Stimulated activated CD4-positive, alpha-beta T cell treated with anti-CD3 and anti-CD28 coated beads, Interleukin-12 subunit alpha, Interleukin-12 subunit beta, amount 100 ng/mL, for 24 hours (primary cell): ENCODE measurements at places on chromosomes 11 and 22.

DNA sequence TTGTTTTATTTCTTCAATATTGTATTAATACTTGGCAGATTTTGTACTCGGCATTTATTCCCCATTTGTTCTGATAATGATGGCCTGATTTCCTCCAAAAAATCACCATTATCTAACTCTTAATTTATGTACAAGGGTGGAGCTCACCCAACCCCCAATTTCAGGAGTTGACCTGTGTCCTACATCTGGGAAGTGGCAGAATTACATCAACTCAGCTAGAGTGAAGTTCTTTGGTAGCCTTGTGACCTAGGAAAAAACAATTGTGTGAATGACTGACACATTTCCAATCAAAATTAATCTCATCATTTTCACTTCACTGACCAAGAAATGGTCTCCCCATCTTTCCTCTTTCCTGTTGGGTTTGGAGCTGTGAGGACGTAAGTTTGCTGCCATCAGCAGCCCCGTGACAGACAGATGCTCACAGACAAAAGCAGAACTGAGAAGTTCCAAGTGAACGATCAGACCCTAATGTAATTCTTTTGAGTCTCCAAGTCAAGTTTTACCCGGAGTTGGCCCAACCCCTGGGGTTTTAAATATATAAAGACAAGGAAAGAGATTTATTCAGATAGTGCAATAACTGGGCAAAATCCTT is 16.6 kb upstream of the MS4A6E start:
- DNase-seq = no peak

DNA sequence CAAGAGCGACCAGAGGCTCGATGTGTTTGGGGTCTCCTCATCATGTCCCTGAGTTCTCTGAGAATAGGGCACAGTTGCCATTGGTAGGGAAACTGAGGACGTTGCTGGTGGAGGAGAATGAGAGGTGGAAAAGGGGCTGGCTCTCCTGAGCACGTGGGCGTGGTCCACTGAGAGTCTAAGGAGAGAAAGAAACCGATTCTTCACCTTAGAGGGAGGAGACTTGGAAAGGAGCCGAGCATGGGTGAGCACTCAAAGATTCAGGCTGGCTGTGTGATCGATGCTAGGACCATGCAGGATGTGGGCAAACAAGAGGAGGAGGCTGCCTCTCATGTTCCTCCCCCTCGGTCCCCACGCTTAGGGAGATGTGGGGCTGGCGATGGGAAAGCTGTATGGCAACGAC is 19.8 kb upstream of the TLCD5 start:
- no peak for DNase-seq

- DNase-seq = no peak
These were observed 2.7 kb downstream of the SIK3 start for GRCh38 chr11:117095284-117096161.

DNA sequence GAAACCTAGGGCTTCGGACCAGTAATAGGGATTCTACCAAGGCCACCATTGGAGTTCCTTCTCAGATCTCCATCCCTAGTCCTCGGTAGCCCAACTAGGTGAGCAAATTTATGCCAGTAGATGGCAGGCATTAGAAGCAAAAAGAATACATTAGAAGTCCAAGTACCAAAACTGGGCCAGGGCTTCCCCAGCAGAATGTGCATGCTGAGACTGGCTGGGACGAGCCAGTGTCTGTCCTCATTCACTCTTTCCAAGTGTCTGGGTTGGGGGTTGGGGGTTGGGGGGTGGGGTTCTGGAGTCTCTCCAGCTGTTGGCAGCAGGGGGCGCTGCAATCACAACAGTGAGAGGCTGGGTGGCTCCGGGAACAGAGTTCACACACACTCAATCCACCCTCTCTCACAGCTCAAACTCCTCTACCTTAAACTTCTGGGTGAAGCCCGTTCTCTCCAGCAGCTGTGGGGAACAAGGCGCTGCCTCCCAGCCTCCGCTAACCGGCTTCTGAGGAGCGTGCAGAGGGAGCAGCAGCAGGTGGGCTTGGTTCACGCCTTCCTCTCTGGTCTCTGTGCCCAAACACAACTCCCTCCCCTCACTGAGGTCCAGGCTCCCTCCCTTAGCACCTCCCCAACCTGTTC is 57.5 kb downstream of the BTG4 start:
- peak; percentile 22 for DNase-seq

DNA sequence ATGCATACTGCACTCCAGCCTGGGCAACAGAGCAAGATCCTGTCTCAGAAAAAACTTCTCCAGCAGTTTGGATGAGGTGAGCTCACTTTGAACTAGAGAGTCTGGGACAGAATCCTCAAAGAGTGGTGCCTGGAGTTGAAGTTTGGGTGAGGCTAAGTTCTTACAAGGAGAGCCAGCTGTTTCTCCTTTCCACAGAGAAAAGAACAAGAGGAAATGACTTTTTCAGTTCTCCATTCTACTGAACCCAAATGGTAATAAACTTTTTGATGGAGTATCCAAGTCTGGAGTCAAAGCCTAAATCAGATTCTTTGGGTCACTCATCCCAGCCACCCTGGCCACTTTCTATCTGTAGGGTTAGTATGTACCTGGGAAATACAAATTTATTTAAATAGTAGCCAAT is 102.7 kb downstream of the TRAF6 start:
- DNase-seq = no peak

DNA sequence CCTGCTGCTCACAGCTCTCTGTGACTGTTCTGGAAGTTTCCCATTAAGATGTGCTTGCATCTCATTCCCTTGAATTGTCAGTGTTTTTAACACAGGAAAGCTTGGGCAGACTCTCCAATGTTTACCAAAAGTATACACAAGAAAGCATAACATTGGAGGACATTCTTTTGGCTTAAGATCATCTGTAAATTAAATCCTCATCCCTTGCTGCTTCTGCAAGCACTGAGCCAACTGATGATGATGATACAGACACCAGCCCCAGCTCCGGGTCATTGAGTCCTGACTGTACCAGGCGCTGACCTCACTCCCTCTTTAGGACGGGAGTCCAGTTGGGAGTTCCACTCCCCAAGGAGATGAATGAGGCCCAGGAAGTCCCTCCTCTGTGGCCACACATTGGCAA is 23.8 kb downstream of the CD82 start:
- no peak for DNase-seq

DNA sequence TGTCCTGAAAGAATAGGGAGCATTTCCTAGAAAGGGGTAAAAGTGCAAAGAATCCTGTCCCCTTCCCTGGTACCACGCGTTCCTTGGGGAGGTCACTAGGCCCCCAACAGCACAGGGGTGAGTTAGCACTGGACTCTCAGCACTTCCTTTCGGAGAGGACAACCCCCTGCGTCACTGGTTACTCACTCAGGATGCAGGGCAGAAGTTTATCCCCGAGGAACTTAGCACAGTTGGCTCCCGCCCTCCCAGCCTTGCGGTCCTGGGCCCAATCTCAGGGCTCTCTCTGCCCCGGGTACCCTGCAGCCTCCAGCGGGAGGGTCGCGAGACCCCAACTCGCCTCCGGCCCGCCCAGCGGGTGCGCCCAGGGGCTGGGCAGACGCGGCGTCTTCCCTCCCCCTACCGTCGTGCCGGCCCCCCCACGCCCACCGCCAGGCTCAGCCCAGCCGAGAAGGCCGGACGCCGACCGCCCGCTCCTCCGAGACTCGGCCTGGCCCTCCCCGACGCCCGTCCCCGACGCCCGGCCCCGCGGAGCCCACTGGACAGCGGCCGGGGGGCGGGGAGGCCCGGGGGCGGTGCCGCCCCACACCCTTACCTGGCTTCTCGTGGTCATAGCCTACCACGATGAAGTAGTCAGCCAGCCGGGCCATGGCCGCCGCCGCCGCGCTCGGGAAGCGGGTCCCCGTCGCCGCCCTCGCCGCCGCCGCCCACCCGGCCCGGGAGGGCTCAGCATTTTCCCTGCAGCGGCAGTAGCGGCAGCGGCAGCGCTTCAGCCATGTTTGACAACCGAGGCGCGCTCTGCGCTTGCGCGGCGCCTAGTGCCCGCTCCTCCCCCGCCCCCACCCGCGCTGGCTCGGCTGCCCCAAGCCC is at the start of gene SBF2:
Gene SBF2, minus strand, starts transcription at position 797 of the 867 bp plus-strand sequence. Its CDS starts 150 bp downstream, at position 647.
- peak; percentile 49 for DNase-seq

DNA sequence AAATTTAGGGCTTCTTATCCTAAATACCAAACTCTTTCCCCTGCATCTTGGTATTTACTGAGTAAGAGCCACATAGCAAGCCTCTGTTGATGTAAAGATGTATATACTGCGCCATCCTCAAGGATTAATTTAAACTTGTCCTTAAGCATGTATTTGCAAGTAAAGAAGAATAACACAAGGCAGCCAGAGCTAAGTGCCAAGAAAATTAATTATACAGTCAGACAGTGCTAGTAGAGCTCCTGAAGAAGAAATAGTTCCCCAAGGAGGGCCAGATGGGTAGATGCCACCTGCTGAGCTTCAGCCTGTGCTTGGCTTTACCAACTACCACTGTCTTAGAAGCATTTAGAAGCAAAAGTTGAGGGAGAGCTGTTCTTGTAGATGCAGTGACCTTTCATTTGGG is 470.0 kb downstream of the BUD13 start:
- DNase-seq = no peak

DNA sequence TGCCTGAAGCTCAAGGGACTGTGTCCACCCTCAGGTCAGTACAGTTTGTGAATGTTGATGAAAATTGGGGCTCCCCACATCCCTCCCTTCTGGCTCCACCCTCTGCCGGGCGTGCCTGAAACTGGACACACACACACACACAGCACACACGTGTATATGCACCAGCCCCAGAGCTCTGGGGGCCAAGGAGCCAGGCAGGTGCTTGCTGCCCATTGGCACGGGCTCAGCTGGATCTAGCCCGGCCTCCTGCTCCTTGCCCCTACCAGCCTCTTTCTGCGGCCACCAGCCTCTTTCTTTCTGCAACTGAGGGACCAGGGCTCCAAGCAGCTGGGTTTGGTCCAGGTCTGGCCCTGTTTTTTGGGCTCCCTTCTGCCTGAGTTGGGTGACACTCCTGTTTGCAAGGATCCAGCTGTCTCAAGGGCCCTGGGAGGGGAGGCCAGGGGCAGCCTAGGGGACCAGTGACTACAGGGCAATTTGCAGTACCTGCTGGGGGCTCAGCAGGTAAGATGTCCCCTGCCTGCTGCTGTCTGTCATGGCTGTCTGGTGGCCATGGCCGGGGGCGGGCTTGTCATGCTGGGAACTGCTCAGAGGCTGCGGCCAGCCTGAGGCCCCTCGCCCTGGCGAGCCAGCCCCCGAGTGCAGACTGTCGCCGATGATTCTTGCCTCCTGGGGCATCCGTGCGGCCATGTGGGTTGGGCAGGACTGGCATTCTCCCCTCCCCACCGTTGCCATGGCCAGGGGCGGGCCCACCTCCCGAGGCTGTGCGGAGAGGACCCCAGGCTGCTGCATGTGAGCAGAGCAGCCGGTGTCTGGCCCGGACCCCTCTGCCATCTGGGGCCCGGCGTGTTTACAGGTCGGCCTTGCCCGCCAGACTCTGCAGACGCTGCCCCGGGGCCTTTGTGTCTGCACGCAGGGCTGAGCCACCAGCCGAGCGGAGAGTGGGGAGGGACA is 51.5 kb upstream of the PPARA start:
- DNase-seq = no peak

DNA sequence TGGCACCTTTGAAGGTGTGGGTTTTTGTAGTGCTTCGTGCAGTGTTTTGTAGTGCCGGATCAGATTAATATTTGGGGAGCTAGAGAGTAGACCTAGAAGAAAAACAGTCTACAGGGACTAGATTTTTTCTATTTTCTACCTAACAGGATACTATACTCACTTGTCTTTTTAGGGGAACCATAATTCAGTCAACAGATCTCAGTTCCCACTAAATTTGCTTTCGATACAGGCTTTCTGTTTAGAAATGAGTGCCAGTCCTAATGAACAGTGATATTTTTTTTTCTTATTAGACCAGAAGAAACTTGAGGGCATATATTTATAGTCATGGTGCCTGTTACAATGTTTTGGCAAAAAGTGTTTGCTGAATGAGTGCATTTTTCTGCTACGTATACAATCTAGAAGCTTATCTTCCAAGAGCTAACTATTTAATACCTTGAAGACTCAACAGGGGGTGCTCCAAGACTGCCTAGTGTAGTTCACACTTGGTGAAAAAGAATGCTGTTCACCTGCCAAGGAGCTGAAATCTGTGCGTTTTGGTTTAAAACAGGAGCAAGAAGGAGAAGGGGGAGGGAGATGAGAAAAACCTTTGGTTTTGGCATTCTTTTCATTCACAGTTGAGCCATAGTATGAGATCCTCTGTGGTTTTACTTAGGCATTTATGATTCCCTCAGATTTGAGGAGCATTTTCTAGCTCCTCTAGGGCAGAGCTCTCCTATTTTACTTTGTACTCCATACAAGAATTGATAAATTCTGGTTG is 44.9 kb upstream of the VSTM5 start:
- no peak for DNase-seq

GRCh38 chr11:78504708-78505107 is 70.0 kb downstream of the NARS2 start:
- no peak for DNase-seq

- DNase-seq = no peak
These were observed 157.8 kb upstream of the TRPC6 start for GRCh38 chr11:101741479-101742175.

- DNase-seq = no peak
These were observed 11.7 kb upstream of the KAT5 start for GRCh38 chr11:65700399-65700798.

- no peak for DNase-seq
These were observed 20.8 kb downstream of the COMMD9 start for GRCh38 chr11:36268337-36268985.
